ENCODE measurements at places on chromosomes 5 and 9.
A peak's percentile ranks its signal among the peaks of the same experiment; 100 is the strongest.

- no peak overlapping the region for H3K4me3 ChIP-seq
- H3K27me3 ChIP-seq = peaks cover 4% of the 10 kb centered on the region
- no peaks in the 10 kb centered on the region for H3K4me1 ChIP-seq
- H3K36me3 ChIP-seq = no peaks in the 10 kb centered on the region
Measured at GRCh38 chr9:94568250-94568889, 13.5 kb downstream of the PCAT7 start.

- no peaks in the 10 kb centered on the region for H3K36me3 ChIP-seq
- H3K27ac ChIP-seq = no peak overlapping the region
- DNase-seq = no peak
- no peaks in the 10 kb centered on the region for H3K27me3 ChIP-seq
Measured at GRCh38 chr9:4117835-4118610, 181.8 kb downstream of the GLIS3 start.

GRCh38 chr5:137220523-137220927, 278.6 kb downstream of the SPOCK1 start:
- no peaks in the 10 kb centered on the region for H3K27me3 ChIP-seq
- H3K4me1 ChIP-seq = peaks cover 34% of the 10 kb centered on the region

- no peak overlapping the region for H3K4me3 ChIP-seq
- DNase-seq = no peak
- H3K36me3 ChIP-seq = no peaks in the 10 kb centered on the region
- H3K27me3 ChIP-seq = no peaks in the 10 kb centered on the region
Measured at GRCh38 chr5:117731446-117731845, 1156.8 kb upstream of the SEMA6A start.

- H3K4me1 ChIP-seq = no peaks in the 10 kb centered on the region
- H3K27me3 ChIP-seq = no peaks in the 10 kb centered on the region
- no peak overlapping the region for H3K27ac ChIP-seq
Measured at GRCh38 chr5:132981288-132981687, 17.9 kb upstream of the AFF4 start.

- no peak for DNase-seq
- H3K36me3 ChIP-seq = no peaks in the 10 kb centered on the region
- no peak overlapping the region for H3K27ac ChIP-seq
Measured at GRCh38 chr5:169044962-169045361, 256.0 kb downstream of the SLIT3 start.

- H3K36me3 ChIP-seq = no peaks in the 10 kb centered on the region
- H3K4me3 ChIP-seq = no peak overlapping the region
- no peak for DNase-seq
- H3K27me3 ChIP-seq = no peaks in the 10 kb centered on the region
- H3K4me1 ChIP-seq = peaks cover 10% of the 10 kb centered on the region
Measured at GRCh38 chr9:93114984-93115335, 18.9 kb downstream of the CARD19 start.

- H3K27ac ChIP-seq = no peak overlapping the region
- no peaks in the 10 kb centered on the region for H3K36me3 ChIP-seq
Measured at GRCh38 chr5:157983906-157984551, 125.1 kb upstream of the CLINT1 start.

DNA sequence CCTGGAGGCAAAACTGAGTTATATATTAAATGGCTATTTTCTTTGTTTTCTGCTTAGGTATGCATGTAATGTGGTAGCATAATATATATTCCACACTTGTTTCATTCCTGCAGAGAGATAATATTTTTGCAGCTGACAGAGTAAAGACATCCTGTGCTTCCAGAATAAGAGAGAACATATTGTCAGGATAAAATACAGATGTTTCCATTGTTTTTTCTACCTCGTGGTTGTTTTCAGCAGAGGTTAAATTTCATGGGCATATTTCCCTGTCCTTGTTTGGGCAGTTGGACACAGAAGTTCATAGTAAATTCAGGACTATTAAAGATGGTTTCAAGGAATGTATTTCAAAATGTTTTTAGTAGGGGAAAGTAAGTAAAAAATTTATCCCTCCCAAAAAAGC, 47.6 kb upstream of the MEGF10 start:
- no peaks in the 10 kb centered on the region for H3K36me3 ChIP-seq
- no peak overlapping the region for H3K27ac ChIP-seq
- no peak overlapping the region for H3K4me3 ChIP-seq
- no peak for DNase-seq

DNA sequence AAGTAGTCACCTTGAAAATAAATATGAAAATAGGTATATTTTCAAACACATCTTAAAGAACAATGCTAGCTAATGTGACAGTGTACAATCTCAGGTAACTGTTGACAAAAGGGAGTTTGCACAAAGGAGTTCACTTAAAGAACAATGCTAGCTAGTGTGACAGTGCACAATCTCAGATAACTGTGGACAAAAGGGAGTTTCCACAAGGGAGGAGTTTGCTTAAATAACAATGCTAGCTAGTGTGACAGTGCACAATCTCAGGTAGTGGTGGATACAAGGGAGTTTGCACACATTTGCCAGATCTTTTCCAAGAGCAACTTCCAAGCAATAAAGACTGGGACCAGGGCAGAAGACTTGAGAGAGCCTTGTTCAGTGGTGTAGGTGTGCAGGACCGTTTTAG, 442.9 kb upstream of the FTMT start:
- H3K4me1 ChIP-seq = no peaks in the 10 kb centered on the region
- DNase-seq = no peak
- no peaks in the 10 kb centered on the region for H3K36me3 ChIP-seq

GRCh38 chr9:100686420-100686819, 108.5 kb downstream of the CAVIN4 start:
- no peaks in the 10 kb centered on the region for H3K4me1 ChIP-seq
- DNase-seq = no peak
- H3K27me3 ChIP-seq = no peaks in the 10 kb centered on the region
- H3K36me3 ChIP-seq = no peaks in the 10 kb centered on the region
- H3K4me3 ChIP-seq = no peak overlapping the region
- no peak overlapping the region for H3K27ac ChIP-seq

DNA sequence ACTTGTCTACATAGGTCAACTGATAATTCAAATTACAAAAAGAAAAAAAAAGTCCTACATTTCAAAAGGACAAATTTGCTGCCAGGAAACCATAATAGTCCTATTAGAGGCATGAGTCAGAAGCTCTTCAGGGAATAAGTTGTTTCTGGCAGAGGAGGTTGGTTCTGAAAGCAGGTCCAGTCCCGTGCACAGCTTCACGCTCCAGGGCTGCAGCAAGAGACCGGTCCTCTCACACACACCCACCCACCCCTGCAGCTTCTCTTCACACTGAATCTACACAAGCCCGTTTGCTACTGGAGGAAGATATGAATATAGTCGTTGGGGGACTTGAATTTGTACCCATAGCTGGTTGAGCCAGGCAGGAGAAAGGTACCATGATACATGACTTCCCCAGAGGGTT, 36.9 kb upstream of the SLC1A3 start:
- peaks cover 27% of the 10 kb centered on the region for H3K4me1 ChIP-seq
- DNase-seq = peak; percentile 79
- H3K27me3 ChIP-seq = no peaks in the 10 kb centered on the region

DNA sequence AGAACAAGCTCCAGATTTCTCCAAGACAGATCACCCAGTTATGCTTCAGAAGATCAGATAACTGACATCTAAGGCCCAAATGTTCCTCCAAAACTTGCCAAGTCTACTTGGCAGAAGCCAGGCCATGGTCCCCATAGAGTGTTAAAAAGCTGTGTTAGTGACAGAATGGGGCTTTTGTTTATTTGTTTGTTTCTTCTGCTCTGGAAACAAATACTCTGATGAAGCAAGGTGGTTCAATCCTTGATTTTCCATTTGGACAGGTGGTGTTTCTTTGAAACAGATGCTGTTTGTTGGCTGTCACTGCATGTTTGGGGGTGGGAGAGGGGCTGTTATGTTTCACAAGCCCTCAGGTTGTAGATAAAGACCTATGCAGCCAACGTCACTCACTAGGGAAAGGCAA, 264.0 kb downstream of the FAM114A2 start:
- H3K4me3 ChIP-seq = no peak overlapping the region
- no peaks in the 10 kb centered on the region for H3K36me3 ChIP-seq
- H3K27me3 ChIP-seq = no peaks in the 10 kb centered on the region
- no peaks in the 10 kb centered on the region for H3K4me1 ChIP-seq

DNA sequence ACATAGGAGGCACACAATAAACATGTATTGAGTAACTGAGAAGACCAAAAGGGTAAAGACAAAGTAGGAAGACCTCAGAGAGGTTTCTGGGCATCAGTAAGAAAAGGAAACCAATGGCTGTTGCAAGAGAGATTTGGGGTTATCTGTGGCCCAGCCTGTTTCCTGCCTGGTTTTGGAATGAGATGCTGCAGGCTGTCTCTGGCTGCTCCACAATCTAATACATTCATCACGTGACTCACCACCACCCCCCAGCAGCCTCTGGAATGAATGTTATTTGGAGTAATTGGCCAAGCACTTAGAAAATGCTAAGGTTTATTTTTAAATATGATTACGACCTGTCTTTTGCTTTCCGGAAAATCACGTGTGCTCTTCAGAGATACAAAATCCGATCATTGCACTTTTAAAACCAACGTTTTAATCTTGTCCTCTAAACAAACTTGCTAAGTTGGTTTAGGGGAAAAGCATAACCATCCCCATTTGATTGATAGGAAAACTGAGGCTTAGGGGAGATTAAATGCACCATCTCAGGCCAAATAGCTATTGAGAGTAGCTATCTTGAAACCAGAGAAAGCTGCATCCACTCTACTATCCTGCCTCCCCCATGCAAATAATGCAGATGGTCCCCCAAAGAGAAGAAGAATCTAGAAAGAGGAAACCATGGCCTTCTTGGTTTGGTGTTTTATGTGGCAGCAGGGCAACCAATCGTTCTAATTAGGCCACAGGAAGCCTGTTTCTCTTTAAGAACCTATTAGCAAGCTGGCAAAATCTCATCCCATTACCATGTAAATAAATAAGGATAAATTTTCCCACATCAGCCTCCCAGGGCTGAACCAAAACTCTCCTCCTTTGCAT, 151.8 kb upstream of the ADRA1B start:
- no peaks in the 10 kb centered on the region for H3K27me3 ChIP-seq
- H3K36me3 ChIP-seq = no peaks in the 10 kb centered on the region
- peak overlapping the region; percentile 36 for H3K27ac ChIP-seq
- no peak overlapping the region for H3K4me3 ChIP-seq

DNA sequence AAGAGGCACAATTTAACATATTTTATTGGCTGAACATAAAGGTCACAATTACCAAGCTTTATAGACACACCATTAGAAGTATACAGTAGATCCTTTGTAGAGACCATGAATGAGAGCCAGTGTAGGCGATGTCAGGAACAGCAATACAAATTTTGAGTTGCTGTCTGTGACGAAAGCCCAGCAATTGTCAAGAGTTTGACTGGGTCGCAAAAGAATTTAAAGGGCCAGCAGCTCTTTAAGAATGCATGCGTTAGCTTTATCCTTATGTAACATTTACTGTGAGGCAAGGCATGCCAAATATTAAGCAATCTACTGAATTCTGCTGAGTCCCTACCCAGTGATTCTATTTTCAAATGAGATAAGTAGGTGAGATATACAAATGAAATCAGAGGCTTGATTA, 236.9 kb downstream of the ARRDC3 start:
- DNase-seq = peak; percentile 23
- no peak overlapping the region for H3K4me3 ChIP-seq
- H3K36me3 ChIP-seq = no peaks in the 10 kb centered on the region
- no peaks in the 10 kb centered on the region for H3K27me3 ChIP-seq
- H3K4me1 ChIP-seq = peaks cover 26% of the 10 kb centered on the region

- H3K27me3 ChIP-seq = no peaks in the 10 kb centered on the region
- no peak overlapping the region for H3K4me3 ChIP-seq
- DNase-seq = peak; percentile 24
- no peak overlapping the region for H3K27ac ChIP-seq
- no peaks in the 10 kb centered on the region for H3K36me3 ChIP-seq
Measured at GRCh38 chr5:107979291-107979690, 308.6 kb upstream of the EFNA5 start.

DNA sequence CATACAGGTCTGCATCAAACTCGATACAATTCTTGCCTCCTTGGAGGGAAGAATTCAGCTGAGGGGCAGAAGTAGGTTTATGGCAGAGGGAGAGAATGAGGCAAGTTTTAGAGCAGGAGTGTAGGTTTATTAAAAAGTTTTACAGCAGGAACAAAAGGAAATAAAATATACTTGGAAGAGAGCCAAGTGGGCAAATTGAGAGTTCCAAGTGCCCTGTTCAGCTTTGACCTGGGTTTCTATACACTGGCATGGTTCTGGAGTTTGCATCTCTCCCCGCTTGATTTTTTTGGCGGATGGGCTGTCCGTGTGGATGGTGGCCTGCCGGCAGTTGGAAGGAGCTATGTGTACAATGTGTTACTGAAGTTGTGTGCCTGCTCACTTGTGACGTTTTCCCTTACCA, 116.1 kb downstream of the ALDH1A1 start:
- DNase-seq = no peak
- H3K27ac ChIP-seq = no peak overlapping the region
- 0 out of 2 replicates have a peak, but pooled peaks cover 6% of the 10 kb centered on the region for H3K27me3 ChIP-seq
- H3K36me3 ChIP-seq = no peaks in the 10 kb centered on the region
- H3K4me3 ChIP-seq = no peak overlapping the region

GRCh38 chr5:114419067-114419388, 57.2 kb downstream of the KCNN2 start:
- H3K36me3 ChIP-seq = no peaks in the 10 kb centered on the region
- H3K4me3 ChIP-seq = no peak overlapping the region
- H3K27ac ChIP-seq = no peak overlapping the region
- peaks cover 11% of the 10 kb centered on the region for H3K27me3 ChIP-seq

DNA sequence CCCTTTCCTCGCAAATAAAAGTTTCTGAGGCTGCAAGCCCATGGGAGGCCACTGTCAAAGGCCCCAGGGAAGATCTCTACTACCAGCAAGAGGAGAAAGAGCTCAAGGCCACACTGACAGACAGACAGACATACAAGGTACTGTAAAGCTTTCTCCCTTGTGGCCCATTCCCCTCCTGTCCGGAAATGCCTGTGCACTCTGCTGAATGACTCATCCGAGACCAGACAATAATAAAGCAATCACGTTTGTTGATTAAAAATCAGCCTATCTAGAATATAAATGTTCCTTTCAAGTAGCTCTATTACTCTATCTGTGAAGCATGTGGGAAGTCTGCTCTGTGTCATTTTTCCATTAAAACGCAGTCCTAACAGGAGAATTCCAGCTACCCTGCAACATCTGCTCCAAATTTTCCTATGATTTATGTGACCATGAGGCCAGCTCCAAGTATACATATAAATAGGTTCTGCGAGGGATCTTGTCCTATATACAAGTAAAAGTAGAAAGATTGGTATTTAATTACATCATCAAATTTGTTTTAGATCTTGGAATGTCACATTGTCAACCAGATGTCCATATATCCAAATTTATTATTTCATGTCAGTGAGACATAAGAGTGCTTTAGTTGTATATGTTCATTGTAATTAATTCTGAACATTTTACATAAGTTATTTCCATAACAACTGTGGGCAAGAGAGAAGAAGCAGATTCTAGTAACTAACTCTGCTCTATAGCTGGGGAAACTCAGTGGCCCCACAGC, 34.7 kb upstream of the TGFBI start:
- no peaks in the 10 kb centered on the region for H3K36me3 ChIP-seq
- H3K4me3 ChIP-seq = peak overlapping the region; percentile 9
- peak overlapping the region; percentile 95 for H3K27ac ChIP-seq
- peaks cover 55% of the 10 kb centered on the region for H3K4me1 ChIP-seq
- DNase-seq = peak; percentile 79
